ENCODE measurements at places on chromosomes 5 and 9.

- no peak for DNase-seq
Observed at GRCh38 chr9:113603773-113604172, 140.2 kb downstream of the RGS3 start.

GRCh38 chr5:137395011-137395755 is 103.9 kb downstream of the SPOCK1 start:
- DNase-seq: no peak

DNA sequence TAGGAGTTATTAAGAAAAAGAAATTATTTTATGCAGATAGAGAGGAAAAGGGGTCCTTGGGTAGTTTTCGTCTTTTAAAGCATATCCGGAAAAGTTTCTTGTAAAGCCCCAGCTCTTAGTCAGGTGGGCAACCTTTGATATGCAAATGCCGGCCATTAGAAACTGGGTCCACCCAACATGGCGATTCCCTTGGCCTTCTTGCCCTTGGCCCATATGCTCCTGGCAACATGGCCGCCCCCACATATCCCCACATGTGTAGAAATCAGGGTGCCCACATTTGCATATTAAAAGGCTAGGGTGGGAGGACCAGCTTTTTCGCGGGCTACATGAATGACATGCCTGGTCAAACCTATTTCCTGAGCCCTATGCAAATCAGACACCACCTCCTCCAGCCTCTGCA is 73.3 kb downstream of the FREM1 start:
- no peak for DNase-seq

DNA sequence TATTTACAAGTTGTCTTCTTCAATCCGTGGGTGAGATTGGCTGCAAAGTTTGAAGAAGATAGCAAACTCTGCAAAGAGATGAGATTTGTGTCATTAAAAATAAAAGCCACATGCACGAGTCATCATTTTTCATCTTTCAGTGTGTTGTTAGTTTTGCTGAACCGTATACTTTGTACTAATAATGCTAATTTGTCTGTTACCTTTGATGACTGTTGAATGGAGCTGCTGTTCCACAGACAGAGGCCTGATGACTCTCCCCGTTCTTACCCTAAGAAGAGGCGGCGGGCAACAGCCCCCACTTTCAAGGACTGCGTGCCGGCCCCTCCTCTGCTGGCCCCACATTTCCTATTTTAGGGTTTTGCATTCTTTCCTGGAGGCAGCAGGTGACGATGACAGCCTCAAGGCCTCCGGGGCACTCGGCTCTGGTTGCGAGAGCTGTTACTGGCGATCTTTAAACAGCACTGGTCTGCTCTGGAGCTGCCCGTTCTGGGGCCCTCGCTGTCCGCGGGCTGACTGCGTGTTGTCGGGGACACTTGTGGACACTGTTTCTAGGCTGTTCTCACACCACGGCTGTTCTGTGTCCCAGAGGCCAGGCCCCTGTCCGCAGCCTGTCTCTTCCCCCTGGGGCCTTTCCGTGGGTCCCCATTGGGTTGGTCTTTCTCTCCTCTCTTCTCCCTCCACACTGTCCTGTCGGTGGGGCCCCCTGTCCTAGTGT is 35.1 kb downstream of the NDUFS6 start:
- no peak for DNase-seq

- no peak for DNase-seq
Observed at GRCh38 chr5:107869438-107870115, 198.8 kb upstream of the EFNA5 start.

DNA sequence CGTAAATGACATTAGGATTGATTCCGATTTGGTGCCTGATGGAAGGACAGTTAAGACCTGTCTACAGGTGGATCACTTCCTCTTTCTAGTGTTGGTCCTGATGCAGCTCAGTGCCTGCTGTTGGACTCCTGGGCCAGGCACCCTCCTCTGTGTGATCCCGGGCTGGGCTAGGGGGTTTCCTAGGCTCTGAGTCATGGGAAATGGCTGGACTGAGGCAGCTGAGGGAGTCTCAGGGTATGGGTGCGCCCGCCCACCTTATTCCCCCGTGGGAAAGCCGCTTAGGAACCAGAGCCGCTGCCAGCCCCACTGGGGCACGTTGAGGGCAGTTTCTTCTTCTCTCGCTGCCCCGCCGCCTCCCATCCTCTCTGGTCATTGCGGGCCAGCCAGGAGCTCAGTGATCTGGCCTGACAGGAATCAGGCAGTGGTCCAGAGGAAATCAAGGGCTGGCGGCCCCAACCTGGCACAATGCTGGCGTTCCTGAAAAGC is 12.9 kb downstream of the TCF7 start:
- DNase-seq: no peak

- no peak for DNase-seq
Observed at GRCh38 chr5:52811067-52811749, 23.5 kb downstream of the ITGA1 start.

DNA sequence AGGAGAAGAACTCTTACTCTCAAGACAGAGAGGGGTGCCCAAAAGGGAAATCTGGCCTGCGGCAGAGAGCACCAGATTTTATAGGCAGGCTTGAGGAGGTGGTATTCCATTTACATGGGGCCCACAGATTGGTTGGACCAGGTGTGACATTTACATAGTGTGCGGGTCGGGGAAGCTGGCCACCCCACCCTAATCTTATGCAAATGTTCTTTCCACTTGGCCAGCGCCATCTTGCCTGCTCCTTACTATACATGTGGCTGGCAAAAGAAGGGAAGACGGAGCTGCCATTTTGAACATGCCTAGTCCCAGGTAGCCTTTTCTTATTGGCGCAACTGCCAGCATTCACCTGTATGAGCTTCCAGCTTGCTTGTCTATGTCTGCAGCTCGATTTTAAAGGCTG is 34.8 kb downstream of the PLEKHG4B start:
- DNase-seq: no peak

DNA sequence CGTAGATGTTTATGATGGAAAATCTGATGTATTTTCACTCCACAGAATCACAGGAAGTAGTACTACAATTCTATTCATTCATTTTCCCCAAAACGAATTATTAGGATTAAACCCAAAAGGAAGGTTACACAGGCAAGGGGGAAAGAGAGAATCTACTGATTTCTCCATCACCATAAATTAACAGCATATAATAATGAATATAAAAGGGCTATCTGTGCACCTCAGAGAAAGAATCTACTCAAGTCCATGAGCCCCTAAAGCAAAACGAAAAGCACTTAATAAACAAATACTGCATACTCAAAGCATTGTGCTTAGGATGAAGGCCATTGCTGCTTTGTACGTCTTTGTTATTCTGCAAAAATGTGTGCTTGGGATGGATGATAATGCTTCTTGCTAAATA is 740.5 kb upstream of the SEMA6A start:
- DNase-seq: no peak

GRCh38 chr9:38347946-38348345 is 44.6 kb upstream of the ALDH1B1 start:
- no peak for DNase-seq

- DNase-seq: no peak
Observed at GRCh38 chr9:18299449-18299848, 174.5 kb upstream of the ADAMTSL1 start.

GRCh38 chr9:114798780-114799427 is 6.9 kb downstream of the TNFSF15 start:
- DNase-seq: no peak

GRCh38 chr5:114319821-114320220 is 42.0 kb upstream of the KCNN2 start:
- no peak for DNase-seq

GRCh38 chr5:140796718-140797095 is 2.1 kb downstream of the PCDHA2 start:
- no peak for DNase-seq

- DNase-seq: no peak
Observed at GRCh38 chr5:23411200-23411599, 96.2 kb upstream of the PRDM9 start.

DNA sequence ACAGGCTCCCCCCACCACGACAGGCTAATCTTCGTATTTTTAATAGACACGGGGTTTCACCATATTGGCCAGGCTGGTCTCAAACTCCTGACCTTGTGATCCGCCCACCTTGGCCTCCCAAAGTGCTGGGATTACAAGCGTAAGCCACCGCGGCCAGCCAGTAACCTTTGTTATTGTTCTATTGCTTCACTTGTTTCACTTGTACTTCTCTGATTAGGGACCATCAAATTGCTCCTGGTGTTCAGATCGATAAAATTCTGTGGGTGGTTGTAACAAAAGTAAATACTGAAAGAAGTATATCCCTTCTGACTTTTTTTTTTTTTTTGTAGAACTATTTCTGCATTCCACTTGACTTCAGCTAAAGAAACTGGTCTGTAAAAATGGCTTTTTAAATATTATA is 445.5 kb upstream of the CDH10 start:
- DNase-seq: no peak

DNA sequence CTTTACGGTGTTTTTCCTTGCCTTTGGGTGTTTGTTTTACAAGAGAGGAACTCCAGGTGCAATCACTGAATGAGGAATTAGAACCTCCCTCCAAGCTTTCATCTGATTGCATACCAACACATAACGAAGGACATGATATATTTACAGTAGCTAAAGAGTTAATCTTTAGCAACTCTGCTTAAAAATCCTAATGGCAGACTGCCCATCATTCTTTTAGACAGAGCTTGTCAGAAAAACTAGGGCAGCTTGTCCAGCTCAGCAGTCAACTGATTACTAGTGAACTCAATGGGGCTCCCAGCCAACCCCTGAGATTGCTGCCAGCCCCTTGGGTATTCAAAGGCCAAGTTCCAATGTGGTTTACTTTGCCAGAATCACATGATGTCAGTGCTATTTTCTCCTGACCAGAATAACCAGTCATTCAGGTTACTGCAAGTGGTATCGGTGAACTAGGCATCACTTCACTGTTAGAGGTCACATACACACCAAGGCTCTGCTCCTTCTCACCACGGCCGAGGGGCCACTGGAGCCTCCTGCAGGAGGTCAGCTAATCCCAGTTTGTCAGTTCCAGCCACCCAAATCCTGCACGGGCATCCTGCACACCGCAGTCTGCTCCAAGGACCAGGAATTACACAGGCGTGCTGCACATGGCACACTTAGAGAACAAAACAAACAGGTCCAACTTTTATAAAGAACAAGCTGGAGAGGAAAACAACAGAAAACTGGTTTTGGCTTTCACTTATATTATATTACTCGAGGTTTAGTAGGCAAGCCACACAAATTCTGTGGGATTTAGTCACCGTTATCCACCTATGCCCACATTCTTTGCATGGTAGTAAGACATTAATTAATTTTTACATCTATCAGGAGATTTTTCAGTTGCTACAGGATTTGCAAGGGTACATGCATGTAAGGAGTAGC is 62.5 kb downstream of the NFIB start:
- DNase-seq: no peak

DNA sequence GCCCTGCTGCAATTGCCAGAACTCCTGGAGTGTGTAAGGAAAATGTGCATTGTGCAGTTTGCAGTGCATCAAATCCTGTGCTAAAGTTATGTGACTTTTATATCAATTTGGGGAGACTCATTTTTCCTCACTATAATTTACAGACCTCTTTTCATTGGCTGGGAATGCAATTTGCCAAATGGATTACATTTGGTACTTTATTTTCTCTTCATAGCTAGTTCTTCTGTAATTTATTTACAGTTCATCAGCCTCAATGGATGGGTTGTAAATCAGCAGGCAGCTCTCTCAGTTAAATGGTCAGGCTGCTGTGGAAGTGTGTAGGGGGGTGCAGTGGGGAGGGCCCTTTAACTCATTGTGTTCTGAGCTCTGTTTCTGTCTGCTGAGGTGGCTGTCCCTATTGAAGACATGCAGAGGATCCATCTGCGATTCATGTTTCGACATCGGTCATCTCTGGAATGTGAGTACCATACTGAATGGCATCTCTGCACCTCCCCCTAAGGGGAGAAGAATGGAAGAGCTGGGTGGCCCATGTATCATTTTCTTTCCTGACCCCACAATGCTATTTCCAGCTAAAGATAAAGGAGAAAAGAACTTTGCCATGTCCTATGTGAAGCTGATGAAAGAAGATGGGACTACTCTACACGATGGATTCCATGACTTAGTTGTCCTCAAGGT is 74.6 kb downstream of the DOCK2 start:
- DNase-seq: no peak

DNA sequence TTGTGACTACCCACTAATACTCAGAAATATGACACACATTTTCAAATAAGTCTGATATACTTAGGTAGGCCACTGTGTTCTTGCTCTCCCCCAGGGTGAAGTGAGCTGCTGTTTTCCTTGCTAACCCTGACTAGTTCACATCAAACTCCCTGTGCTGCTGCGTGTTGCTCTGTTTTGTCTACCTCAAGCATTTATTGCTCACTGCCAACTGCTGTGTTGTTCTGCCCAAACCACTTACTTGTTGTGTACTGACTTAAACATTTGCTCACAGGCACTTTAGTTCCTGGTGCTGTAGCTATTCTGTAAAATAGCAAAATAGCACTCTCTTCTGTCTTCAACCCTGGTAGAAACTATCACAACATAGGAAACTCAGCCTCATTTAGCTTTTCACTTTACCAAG is 255.7 kb downstream of the HCN1 start:
- no peak for DNase-seq

- DNase-seq: no peak
Observed at GRCh38 chr5:144032375-144032774, 138.1 kb downstream of the YIPF5 start.

GRCh38 chr9:130962418-130963316 is 23.6 kb upstream of the FIBCD1 start:
- DNase-seq: no peak

DNA sequence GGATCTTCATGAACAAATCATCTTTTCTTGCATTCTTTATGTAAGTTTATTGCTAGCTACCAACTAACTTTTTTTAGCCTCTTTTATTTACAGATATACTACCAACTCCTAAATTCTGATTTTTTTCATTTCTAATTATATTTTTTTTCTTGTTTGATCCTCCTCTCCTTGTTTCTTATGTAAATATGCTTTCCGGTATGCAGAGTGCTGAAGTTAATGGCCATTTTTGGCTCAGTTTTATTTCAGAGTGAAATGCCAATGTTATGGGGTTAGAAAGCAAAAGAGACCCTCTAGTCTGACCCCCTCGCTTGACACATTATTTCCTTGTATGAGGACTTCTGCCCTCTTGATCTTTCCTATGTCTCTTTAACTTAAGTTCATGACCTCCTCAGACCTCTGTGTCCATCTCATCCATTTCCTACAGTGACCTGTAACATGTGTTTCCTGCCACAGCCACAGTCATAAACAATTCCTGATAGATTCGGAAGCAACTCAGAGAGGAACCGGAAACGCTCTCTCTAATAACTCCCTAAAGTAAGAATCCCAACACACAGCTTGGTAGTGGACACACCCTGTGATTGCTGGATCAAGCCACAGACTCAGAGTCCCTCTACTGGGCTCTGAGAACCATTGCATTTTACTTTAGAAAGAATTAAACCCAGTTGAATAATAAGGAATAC is 42.9 kb upstream of the AFAP1L1 start:
- peak; percentile 65 for DNase-seq
